ENCODE measurements at places on chromosomes 11 and 22.

DNA sequence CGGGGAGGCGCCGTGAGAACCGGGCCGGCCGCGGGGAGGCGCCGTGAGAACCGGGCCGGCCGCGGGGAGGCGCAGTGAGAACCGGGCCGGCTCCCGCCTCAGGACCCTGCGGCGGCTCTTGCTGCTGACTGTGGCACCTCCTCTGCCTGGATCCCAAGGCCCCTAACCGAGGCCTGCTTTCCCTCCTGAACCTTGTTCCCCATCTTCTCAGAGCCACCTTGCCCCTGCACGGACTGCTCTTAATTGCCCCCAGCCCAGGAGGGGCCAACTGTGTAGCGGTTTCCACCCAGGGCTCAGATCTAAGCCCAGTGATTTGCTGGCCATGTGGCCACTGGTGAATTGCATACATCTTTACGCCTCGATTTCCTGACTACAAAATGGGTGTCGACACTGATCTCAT lies 112.2 kb upstream of the B3GAT1 start:
- no peak for DNase-seq

DNA sequence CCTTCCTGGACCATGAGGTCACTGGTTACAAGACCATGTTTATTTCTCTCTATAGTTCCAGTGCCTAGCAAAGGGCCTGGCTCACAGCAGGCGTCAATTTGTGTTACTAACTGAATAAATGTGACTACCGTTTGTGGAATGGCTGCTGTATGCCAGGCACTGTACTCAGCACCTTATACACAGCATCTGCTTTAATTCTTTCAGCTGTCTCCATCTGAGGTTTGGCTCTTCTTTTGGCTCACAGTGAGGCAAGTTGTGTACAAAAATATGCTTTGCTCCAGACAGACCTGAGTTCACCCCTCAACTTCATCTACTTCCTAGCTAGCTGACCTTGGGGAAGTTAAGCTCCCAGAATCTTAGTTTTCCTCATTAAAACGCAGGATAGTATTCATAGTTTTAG lies 75.3 kb upstream of the PHOX2A start:
- no peak for DNase-seq

DNA sequence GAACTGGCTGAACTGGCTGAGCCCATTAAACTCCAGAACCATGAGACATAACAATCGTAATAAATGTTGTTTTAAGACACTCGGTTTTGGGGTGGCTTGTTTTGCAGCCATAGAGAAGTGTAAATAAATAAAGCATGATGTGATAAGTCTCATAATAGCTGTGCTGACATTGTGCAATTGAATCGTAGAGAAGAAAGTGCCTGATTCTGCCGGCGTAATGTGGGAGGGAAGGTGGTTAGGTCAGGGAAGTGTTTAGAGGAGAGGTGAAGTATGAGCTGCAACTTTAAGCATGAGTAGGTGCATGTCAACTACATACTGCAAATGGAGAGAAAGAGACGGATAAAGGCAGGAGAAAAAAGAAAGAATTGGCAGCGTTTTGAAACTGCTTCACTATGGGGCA lies 217.1 kb downstream of the BLID start:
- no peak for DNase-seq

DNA sequence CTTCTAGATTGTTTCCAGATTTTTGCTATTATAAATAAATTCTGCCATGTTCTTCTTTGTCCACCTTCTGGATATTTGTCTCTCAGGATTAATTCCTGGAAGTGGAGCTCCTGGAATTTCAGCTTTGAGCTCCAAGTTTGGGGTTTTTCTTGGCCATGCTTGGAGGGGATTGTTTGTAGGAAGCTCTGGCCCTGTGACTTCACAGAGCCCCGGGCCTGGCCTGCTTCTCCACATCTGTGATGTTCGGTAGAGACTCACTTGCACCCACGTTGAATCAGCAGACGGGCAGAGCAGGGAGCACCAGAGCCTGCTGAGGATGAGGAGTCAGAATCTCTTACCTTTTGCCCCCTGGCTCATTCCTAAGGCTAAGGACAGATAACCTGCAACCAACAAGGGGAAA lies 35.7 kb downstream of the LRRC32 start:
- DNase-seq: no peak

- DNase-seq: no peak
Measured at GRCh38 chr11:67523556-67524479, 572 bp upstream of the CABP2 start.

GRCh38 chr11:13145461-13145860 lies 132.1 kb upstream of the BMAL1 start:
- no peak for DNase-seq

GRCh38 chr11:108966206-108966605 lies 301.3 kb downstream of the DDX10 start:
- no peak for DNase-seq

GRCh38 chr22:48699511-48699910 lies 1128.2 kb downstream of the BRD1 start:
- no peak for DNase-seq

- no peak for DNase-seq
Measured at GRCh38 chr11:356610-357009, 12.7 kb upstream of the B4GALNT4 start.

GRCh38 chr11:105152021-105152512 lies 12.5 kb upstream of the CARD18 start:
- no peak for DNase-seq

DNA sequence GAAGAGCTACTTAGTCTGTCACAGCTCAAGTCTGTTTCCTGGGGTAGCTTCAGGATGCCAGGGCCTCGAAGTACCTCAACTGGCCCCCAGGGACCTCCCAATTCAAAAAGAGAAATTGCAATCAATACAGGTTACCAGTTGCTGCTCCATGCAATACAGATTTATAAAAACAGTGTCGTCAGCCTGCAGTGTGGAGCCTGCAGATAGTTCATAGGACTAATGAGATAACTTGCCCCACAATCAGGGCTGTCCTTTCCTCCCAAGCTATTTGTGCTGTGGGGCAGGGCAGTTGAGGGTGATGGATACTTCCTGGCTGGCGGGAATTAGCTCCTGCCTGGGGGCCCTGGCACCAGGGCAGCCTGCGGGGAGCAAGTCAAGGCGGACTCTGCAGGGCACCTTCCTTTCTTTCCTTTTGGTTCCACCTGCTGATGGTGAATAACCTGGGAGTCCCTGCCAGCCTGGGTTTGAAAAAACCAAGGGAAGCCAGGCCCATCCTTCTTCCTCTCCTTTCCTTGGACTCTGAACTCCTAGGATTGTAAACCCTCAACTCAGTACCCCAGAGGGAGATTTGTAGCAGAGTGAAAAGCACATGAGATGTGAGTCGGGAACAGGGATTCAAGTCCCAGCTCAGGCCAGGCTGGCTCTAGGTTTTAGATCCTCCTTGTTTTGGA lies 216.6 kb downstream of the CEP164 start:
- no peak for DNase-seq

DNA sequence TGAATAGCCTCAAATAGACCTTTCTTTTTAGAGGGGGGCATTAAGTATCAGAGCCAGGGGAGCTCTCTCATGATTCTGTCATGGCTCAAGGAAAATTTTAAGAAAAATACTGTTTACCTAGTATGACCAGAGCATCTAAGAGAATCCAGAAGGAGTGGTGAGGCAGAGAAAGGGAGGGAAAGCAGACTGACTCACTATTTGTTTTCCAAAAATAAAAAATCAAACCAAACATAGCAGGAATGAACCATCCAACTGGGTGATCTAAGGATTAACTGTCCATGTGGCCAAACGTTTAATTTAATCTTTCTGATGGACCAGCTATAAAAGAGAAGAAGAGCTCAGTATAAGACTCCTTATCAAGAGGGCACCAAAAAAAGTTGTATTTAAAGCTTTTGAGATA lies 70.8 kb downstream of the GAB2 start:
- DNase-seq: no peak

- DNase-seq: no peak
Measured at GRCh38 chr22:43507235-43507634, 95.4 kb downstream of the MPPED1 start.

DNA sequence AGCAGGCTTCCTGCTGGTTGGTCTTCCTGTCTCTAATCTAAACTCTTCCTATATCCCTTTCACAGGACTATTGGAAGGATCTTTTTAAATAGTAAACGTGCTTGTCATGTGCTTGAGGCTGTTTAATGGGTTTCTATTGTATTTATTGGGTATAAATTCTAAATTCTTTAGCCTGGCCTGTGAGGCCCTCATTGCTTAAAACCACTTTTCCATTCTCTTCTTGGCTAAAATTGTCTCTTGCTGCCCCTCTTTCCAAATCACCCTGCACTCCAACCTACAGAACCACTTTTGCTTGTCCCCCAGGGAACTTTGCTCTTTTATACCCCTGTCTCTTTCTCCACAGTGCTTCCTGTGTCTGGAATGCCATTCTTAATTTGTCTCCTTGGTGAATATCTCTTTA lies 46.4 kb upstream of the MUC15 start:
- DNase-seq: no peak

- no peak for DNase-seq
Measured at GRCh38 chr22:46193898-46194310, 43.6 kb downstream of the PPARA start.

GRCh38 chr11:12281571-12282478 lies 95.5 kb upstream of the PARVA start:
- DNase-seq: peak; percentile 91

DNA sequence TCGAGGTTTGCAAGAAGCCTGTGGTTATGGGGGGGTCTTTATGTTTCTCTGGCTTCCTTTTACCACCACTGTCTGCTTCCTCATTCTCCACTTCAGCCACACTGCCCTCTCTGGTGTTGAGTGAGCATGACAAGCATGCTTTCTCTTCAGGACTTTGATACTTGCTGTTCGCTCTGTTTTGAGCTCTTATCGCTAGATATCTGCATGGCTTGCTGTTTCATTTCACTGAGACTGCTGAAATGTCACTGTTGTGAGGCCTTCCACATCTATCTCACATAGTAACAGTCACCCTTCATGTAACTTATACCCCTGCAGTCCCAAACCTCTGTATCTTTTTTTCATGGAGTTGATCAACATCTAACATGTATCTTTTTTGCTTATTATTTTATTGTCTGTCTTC lies 59.8 kb downstream of the TMEM135 start:
- DNase-seq: no peak

DNA sequence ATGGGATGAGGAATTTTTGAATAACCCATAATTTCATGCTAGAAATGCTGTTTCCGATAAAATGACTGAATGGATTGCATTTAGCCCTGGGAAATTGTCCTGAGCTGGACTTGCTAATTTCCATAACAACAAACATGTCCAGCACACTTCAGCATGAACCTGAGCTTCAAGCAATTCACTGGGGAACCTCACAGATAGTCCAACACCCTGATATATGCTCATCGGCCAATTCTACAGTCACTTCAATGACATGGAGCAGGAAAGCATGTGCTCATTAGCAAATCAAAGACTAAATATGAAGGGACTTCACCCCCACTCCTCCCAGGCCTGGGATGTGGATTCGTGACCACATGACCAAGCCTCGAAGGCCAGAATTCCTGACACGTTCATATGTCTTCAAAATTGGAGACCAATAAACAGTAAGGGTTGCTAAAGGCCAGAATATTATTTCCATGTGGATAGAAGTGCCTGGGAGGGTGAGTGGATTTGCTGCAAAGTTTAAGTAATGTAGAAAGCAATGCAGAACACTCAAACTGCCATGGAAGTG lies 131.9 kb downstream of the SLC1A2 start:
- no peak for DNase-seq

GRCh38 chr11:117872975-117873827 lies 3.3 kb downstream of the FXYD6 start:
- no peak for DNase-seq

DNA sequence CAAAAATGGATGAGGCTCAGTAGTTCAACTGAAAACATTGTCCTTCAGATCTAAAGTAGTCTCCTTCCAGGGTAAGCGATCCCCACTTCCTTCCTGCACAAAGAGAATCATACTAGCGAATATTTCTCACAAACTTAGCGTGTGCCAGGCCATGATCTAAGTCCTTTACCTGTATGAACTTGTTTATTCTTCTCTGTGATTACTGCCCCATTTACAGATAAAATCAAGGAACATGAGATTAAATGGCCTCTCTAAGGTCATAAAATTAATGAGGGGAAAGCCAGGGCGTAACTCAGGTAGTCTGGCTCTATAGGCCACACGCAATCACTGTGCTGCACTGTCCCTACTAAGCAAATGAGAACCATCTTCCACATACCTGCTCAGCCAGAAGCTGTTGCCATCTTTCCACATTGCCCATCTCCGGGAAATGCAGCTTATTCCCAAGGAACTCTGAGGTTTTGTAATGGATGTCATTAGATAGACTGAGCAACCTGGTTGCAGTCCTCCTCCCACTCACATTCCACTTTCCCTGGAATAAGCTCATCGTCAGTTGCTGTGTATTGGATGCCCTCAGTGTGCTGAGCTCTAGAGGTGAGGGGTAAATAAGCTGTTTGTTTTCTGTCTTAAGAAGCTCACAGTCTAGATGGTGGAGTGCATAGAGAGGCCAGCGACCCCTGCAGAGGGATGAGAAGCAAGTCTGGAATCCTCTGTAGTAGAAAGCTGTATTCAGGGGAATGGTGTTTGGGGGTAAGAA lies 146.3 kb downstream of the SNX19 start:
- no peak for DNase-seq

DNA sequence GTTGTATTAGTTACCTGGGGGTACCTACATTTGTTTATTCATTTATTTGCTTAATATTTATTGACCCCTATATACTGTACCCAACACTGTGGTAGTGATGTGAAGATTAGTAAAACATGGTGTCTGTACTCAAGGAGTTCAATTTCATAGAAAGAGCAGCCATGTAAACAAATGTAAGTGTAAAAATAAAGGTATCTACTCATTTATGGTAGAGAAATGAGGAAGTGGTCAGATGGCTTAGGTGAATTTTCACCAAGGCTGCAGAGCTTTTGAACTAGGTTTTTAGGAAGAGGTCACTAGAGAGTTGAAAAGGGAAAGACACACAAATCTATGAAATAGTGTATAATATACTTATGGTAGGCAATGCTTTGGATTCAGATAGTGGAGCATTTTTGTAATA lies 11.1 kb downstream of the CTR9 start:
- no peak for DNase-seq

GRCh38 chr11:94154095-94154856 lies 25.6 kb downstream of the PANX1 start:
- DNase-seq: no peak

GRCh38 chr11:27248576-27249509 lies 114.2 kb downstream of the CCDC34 start:
- DNase-seq: no peak

- DNase-seq: no peak
Measured at GRCh38 chr22:44540756-44541670, 43.0 kb upstream of the RTL6 start.

GRCh38 chr11:73942010-73942409 lies 8.8 kb upstream of the DNAJB13 start:
- DNase-seq: no peak

DNA sequence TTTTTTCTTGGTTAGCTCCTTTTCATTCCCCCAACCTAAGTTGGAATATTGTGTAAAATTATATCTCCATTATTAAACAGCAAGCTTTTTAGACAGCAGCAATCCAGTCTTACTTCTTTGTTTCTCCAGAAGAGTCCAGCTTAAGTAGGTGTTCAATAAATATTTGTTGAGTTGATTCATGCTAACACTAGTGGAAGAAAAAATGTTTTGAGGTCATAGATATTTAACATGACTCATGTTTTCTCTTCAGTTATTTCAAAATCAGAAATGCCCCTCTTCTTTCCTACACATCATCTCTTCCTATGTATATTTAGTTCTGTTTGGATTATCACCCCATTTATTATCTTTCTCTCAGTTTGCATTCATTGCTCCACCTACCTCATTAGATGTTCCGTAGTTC lies 20.3 kb downstream of the CCDC83 start:
- no peak for DNase-seq

GRCh38 chr11:22808571-22809197 lies 20.9 kb downstream of the SVIP start:
- DNase-seq: no peak
